ENCODE measurements at places on chromosomes 3 and 15. TPM values are rescaled to one million over a fixed set of nuclear protein-coding genes. Genes with fewer than 3 reads are reported as not detected.

GPR62 gene
- not detected for total RNA-seq

CCPG1 gene
- 42.7 TPM for total RNA-seq

SPESP1 gene
- 14.3 TPM for total RNA-seq

HAUS2 gene
- 10.0 TPM for total RNA-seq

PPP1R14D gene
- not detected for total RNA-seq

ADGRG7 gene
- total RNA-seq = not detected

CPN2 gene
- not detected for total RNA-seq

C3orf49 gene
- not detected for total RNA-seq

ASB14 gene
- total RNA-seq = 0.17 TPM

UPK1B gene
- total RNA-seq = under 0.01 TPM

COL6A5 gene
- not detected for total RNA-seq

ARPIN gene
- total RNA-seq = 11.3 TPM

MOBP gene
- total RNA-seq = not detected

PLCB2 gene
- under 0.01 TPM for total RNA-seq

CCR8 gene
- total RNA-seq = not detected

CTXN2 gene
- not detected for total RNA-seq

CD86 gene
- total RNA-seq = not detected
